ENCODE measurements at places on chromosomes 2 and 18. TPM values are rescaled to one million over a fixed set of nuclear protein-coding genes. Genes with fewer than 3 reads are reported as not detected.

Gene TWIST2
- 15.5 TPM for total RNA-seq

Gene SCG2
- total RNA-seq, result 4.3 TPM

DNA sequence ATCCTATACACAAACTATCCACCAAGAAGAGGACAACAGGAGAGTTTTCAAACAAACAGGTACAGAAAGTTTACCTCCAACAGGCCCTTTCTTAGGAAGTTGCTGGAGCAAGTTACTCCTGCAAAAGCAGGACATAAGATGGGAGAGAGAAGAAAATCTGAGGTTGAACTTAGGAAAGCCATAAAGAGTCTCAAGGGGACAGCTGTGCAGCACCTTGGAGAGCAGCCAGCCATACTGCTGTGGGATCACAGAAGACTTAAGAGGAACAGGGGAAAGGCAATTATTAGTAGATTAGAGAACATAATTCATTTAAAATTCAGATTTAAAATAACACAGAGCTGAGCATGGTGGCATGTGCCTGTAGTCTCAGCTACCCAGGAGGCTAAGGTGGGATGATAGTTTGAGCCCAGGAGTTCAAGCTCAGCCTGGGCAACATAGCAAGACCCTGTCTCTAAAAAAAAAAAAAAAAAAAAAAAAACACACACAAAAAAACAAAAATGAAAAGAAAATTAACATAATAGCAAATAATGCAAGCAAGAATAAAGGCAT lies 148.1 kb upstream of the SIX3 start:
- no peak for DNase-seq

GRCh38 chr2:67295406-67295805 lies 101.7 kb upstream of the ETAA1 start:
- DNase-seq, result no peak

DNA sequence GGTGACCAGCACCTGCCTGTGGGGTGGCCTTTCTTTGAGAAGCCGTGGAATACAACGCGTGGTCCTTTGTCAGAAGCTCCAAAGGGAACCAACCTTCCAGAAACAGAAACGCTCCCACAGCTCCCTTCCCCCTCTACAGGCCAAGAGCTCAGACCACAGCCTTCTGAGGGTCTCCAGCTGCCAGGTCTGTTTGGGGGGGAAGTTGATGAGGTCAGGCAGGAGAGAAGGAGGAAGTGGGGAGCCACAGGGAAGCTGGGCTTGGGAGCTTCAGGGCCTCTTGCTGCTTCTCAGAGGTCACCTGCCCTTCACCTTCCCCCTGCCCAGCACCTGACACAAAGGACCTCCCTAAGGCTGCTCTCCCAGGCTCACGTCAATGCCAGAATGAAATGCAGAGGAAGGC lies 287.7 kb upstream of the ID2 start:
- no peak for DNase-seq

Gene COL4A3
- 5.1 TPM for total RNA-seq

Gene ADCY3
- 15.0 TPM for total RNA-seq

- DNase-seq, result no peak
Measured at GRCh38 chr2:102114290-102114721, 28.2 kb upstream of the IL1R1 start.

Gene RUFY4
- total RNA-seq, result not detected

Gene INHA
- total RNA-seq, result not detected

DNA sequence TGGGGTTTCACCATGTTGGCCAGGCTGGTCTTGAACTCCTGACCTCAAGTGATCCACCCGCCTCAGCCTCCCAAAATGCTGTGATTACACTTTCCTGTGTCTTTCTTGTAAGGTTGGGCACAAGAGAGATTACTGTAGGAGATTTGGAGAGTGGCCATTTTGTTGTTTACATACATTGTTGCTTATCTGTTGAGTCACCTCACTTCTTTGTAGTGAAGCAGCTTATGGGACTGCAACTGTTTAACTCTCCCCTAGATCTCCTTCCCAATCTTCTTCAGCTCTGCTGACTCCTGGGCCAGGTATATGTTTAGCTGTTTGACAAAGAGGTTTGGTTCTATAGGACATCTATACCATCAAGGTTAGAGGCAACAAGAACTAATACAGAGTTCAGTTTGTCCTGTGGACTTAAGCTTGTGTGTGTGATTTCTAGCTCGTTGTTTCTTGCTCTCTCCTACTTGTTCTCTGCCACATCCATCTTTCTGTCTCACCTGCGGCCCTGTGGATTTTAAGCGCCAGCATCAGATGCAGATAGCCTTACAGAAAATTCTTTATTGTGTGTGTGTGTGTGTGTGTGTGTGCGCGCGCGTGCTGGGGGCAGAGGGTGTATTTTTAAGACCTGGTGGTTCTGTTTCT lies 95.4 kb downstream of the HAUS1 start:
- DNase-seq, result no peak

- DNase-seq, result no peak
Measured at GRCh38 chr2:237361194-237362004, 52.6 kb downstream of the COL6A3 start.

- DNase-seq, result no peak
Measured at GRCh38 chr18:69123421-69123820, 277.3 kb upstream of the DOK6 start.

Gene GEN1
- 61.2 TPM for total RNA-seq

Gene ZCCHC2
- total RNA-seq, result 18.7 TPM

GRCh38 chr2:222576171-222577081 lies 79.5 kb downstream of the FARSB start:
- no peak for DNase-seq

Gene CTAGE1
- total RNA-seq, result not detected

Gene OTOS
- total RNA-seq, result not detected

DNA sequence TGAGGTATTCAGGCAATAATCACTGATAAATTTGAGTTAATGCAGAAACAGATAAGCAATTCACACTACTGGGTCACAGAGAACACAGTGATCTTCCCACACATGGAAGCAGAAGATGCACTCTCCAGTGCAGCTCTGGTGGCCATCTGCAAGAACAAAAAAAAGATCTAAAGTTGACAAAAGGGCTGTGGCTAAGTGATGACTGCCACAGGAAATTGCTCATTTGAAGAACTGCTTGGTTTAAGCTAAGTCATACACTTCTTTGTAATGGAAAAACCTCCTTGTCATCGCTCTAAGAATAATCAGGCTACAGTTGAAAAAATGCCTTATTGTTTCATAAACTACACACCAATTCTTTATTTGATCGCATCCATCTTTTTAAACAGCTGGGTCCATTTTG lies 115.1 kb downstream of the DTNB start:
- no peak for DNase-seq

DNA sequence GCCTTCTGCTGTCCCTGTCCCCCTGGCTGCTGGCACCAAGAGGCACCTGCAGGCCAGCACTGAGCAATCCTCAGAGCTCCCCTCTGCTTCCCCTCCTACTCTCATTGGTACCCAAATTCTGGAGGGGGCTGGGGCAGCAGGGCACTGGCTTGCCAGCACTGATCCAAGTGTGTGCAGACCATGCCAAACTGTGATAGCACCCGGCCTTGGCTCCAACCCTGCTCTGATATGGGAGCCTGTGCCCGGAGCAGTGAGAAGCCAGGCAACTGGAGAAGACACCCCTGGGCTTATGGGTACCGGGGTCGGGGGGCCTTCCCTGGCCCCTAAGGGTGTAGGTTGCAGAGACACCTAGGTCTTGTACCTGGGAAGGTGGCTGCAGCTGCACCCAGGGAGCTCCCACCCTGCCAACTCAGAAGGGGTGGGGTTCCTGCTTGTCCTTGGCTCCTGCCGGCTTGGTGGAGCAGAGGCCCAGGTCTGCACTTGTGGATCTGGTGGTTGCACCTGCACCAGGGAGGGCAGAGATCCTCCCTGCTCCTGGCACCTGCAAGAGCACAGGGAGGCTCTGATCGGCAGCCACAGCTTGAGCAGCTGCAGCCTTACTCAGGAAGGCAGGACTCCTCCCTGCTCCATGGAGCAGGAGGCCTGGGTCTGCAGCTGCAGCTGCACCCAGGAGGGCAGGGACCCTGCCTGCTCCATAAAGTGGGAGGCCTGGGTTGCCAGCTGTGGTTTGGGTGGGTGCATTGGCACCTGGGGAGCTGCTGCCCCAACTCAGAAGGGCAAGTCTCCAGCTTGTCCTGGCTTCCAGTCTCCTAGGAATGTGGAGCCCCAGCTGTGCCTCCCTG lies 96.3 kb downstream of the BCL2L11 start:
- no peak for DNase-seq

GRCh38 chr2:191376981-191377629 lies 131.9 kb downstream of the MYO1B start:
- peak; percentile 73 for DNase-seq

- DNase-seq, result no peak
Measured at GRCh38 chr2:47725808-47726207, 57.1 kb upstream of the MSH6 start.

Gene CYTIP
- total RNA-seq, result 4.9 TPM

Gene SIX2
- total RNA-seq, result 0.32 TPM

DNA sequence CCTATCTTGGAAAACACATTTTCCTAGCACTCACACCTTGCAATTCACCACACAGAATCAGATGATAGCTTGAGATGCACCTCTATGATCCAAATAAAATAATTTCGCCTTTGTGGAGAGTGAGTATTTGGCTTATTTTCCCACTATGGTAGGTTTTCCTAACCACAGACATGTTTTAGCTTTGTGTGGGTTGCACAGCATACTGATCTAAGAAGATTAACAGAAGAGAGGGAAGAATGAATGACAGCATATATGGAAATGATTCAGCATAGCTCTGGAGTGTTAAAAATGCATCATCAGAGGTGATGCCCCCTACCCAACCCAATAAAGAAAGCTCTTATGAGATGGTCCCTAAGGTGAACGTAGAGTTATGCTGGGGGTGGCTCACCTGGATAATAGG lies 72.5 kb downstream of the GCA start:
- no peak for DNase-seq

Gene CREG2
- total RNA-seq, result 0.16 TPM

Gene SERPINB5
- total RNA-seq, result 0.79 TPM

DNA sequence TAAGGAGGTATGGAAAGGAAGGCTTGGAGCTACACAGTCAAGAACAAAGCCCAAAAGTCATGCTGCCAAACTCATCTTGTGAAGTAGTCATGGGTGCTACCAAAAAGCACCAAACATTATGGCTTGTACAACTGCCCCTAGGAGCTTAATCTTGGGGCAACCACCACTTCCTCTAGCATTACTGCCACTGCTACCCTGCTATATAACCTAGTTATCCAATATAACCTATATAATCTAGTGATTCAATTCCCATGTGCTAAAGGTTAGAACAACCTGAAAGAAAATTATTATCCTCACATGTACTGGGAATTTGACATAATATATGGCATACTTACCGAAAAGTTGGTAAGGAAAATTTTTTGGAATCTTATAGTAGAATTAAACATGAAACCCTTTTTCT lies 102.6 kb upstream of the RBBP8 start:
- DNase-seq, result no peak

DNA sequence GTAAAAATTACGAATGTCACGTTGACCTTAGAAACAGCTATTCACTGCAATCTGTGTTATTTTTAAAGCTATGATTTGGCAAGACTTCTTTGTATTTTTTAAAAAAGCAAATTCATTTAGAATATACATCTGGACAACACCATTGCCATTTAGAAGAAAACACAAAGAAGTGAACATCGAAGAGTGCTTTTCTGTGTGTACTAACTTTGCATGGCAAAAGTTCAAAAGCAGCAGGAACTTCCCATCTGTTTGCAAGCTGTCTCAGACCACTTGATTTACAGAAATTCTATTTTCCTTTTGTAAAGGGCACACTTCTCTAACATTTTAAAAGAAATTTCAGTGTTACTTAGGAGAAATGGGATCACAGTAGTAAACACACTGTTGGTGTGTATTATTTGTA lies 145.9 kb downstream of the CALCRL start:
- DNase-seq, result no peak

GRCh38 chr2:120465989-120466703 lies 120.2 kb downstream of the INHBB start:
- no peak for DNase-seq

Gene RAB3GAP1
- 38.4 TPM for total RNA-seq

DNA sequence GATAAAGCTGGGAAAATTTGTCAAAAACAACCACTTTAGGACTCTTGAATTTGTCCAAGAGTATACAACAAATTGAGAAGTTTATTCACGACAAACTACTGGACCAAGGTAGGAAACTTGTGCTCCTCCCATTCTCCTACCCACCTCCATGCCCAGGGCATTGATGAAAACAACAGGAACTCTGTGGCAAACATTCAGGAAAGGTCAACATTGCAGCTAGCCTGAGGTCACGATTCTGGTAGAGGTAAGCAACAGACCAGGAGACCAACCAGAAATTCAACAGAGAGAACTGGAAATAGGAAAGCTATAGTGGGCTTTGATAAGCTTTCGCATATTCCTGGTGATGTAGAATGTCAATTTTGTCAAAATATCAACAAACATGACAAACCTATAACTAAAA lies 209.1 kb upstream of the CTAGE1 start:
- no peak for DNase-seq

- DNase-seq, result no peak
Measured at GRCh38 chr2:38037757-38038621, 38.0 kb downstream of the CYP1B1 start.

- no peak for DNase-seq
Measured at GRCh38 chr2:42052702-42053481, 5.1 kb downstream of the PKDCC start.

- DNase-seq, result no peak
Measured at GRCh38 chr2:224884188-224884587, 158.1 kb downstream of the DOCK10 start.

DNA sequence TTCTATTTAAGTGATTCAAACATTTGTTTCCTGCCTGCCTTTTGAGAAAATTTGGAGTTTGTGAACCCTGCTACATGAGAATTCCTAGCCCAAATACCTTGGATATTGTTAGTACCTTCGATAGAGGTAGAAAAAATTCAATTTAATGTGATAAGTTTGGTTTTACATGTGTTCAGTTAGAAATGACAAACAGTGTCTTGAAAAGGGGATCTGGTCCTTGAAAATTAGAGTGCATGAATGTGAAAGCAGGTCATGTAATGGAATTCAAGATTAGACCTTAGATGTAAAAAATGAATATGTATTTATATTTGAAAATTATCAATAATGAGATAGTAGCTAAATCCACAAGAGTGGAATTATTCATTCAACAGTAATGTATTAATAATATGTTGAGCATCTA lies 70.5 kb downstream of the PIK3C3 start:
- DNase-seq, result no peak

DNA sequence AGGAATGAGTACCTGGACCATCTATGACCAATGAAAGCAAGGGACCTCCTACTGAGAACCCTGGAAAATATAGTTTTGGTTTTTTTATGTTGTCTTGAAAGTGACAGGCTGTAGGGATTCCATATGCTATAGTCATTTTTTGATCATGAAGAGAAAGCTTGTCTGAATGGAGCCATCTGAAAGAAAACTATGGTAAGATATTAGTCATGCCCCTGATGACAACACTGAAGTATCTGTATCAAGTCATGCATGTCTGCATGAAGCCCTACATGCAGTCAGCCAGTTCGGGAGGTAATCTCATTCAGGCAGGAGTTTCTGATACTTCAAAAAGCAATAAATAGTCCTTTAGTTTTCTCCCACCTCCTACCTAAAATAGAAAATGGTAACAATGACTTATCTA lies 1042.0 kb downstream of the DPP10 start:
- no peak for DNase-seq

Gene KLHL30
- 5.6 TPM for total RNA-seq

All from transverse colon (tissue), 4 donors.